ENCODE measurements at places on chromosomes 3 and 15.

DNA sequence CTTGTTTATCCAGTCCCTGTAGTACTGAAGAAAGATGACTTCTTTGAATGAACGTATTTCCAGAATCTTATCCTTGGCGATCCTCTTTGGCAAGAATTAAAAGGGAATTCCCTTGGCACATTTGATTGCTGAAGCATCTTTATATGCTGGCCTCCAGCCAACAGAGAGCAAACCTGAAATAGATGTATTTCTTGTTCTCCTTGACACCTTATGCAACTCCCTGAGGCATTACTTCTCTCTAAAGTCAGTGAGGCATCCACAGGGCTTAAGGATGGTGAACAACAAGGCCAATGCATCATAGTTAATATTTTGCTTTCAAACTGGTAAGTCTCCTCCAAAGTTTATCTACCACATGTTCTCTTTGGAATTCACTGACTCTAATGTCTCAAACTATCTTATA, 450.9 kb upstream of the THRB start:
- DNase-seq: no peak

DNA sequence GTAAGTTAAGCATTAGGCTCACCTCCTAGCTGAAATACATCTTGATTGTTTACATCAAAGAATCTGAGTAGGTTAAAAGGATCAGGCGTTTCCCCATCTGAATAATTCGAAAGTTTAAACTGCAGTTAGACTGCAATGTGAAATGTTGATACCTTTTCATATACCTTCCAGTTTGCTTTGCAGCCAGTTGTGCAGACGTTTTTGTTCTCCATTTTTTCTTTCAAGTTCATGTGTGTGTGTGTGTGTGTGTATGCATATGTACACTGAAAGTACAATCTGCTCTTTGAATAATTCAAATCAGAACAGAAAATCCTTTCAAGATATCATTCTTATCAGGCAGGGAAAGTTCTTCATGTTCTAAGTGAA, 2.9 kb downstream of the ITPR1 start:
- DNase-seq: no peak

GRCh38 chr3:128432301-128432970, 34.3 kb downstream of the DNAJB8 start:
- no peak for DNase-seq

- no peak for DNase-seq
Observed at GRCh38 chr3:184008161-184008560, 9.5 kb downstream of the ABCC5 start.

DNA sequence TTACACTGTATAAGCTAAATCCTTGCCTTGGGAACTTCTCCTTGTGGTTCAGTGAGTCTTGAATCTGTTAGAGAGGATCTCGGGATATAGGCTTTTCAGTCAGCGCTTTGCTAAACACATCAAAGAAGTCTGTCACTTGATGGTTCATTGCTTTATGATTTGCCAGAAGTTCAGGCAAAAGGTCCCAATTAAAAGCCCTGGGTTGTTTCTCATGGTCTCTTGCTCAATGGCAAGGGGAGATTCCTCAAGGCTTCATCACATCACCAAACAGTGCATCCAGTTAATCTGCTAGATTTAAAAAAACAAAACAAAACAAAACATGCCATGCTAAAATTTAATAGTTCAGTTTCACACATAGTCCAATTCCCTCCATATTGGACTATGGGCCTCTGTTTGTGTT, 114.8 kb downstream of the FILIP1L start:
- no peak for DNase-seq

DNA sequence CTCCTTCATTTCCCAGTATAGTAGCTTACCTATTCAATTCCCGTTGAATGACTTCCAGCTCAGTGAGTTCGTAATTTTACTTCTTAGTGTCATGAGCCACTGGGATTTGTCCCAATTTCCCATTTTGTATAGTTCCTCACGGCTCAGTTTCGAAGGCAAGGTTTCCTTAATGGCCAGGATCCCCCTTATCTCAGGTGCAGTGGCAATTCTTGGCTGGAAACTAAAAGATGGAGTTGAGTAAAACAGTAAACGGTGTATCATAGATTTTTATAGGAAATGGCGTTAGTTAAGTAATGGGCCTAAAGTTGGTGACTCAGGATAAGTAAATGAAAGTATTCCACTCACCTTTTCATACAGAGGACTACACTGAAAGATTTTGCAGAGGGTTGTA, 522 bp upstream of the LMLN start:
- DNase-seq: no peak
